NCI-H1105 (cell line): ENCODE measurements at places on chromosomes 2 and 18.

DNA sequence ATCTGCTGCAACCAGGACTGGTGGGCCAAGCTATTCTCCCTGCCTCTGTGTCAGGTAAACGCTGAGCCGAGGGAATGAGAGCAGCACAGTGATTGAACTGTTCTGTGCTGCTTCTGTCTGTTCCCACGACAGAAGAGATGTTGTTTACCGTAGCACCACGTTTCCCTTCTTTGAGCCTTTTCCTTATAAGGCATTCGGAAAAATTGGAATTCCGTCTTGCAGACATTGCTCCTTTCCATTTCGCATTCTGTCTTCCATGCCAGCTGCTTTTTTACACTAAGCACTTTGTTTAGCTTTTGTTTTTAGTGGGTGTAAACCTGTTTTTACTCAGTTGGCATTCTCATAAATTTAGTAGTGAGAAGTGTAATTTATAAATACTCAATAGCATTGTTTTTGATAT, 103.1 kb downstream of the ZNF236 start:
- DNase-seq = no peak

DNA sequence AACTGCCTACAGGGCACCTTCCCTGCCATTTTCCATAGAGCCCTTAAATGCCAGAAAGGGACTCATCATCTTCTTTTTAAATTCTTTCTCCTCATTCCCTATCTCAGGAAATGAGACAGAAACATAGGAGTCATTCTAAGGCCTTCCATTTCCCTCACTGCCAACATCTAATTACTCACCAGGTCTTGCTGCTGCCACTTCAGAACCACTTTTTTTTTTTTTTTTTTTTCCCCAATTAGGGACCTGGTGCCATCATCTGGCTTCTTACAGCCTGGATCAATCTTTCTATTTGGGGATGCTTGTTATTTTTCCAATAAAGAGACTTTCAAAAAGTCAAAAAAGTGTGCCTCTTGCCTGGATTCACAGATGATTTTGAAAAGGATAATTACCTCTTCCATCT, 373.4 kb downstream of the LPIN1 start:
- no peak for DNase-seq

DNA sequence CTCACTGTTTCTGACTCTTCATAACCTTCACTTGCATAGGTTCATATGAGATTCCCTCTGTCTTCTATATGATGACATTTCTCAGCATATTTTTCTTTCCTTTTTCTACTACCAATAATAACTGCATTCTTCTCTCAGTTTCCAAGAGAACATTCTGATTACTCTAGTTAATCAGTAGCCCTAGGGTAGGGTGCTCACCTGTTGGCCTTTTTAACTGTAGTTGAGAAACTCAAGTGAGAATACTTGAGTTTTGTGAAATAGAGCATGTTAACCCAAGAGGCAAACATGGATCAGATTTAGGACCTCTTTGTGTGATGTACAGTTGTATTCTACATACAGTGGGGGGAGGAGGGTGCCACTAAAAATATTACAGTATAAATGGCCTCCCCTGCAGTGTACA, 308.0 kb downstream of the CMPK2 start:
- no peak for DNase-seq

DNA sequence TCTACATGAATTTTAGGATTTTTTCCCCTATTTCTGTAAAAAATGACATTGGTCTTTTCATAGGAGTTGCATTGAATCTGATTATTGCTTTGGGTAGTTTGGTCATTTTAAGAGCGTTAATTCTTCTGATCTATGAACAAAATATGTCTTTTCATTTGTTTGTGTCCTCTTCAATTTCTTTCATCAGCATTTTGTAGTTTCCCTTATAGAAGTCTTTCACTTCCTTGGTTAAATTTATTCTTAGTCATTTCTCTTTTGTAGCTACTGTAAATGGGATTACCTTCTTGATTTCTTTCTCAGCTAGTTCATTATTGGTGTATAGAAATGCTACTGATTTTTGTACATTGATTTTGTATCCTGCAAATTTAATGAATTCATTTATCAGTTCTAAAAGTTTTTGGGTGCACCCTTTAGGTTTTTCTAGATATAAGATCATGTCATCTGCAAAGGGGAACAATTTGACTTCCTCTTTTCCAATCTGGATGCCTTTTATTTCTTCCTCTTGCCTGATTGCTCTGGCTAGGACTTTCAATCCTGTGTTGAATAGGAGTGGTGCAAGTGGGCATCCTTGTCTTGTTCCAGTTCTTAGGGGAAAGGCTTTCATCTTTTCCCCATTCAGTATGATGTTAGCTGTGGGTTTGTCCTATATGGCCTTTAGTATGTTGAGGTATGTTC, 36.6 kb upstream of the AAK1 start:
- no peak for DNase-seq

- no peak for DNase-seq
These were observed 138.9 kb upstream of the DCC start for GRCh38 chr18:52200921-52201663.

- DNase-seq = no peak
These were observed 35.2 kb upstream of the CDH19 start for GRCh38 chr18:66638856-66639629.

- DNase-seq = no peak
These were observed 268.1 kb downstream of the NDUFA10 start for GRCh38 chr2:239756790-239757760.

DNA sequence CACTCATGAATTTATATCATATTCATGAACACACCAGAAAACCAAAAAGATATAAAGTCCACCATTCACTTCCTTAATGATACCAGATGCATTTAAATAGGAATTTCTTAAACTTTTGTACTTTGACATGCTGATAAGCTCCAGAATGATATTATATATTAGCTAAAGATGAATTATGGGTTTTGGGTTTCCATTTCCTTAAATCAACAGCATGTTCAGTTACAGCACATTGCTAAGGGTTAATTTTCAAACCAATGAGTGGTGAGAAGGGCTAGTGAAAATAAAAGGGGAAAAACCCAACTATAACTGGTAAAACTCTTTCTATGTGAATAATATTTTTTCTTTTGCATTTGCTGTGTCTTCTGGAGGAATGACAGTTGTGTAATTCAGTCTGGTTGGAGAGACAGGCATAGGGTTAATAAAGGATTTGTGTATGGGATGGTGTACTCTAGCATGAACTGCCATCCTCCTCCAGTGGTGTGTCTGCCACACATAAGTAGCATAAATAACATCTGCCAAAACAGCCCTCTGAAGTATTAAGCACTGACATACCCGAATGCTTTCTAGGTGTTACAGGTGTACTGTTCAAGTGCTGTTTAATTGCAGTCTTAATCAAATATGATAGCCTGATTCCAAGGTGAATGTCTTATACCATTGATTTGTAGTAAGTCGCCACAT, 19.3 kb upstream of the CPS1 start:
- no peak for DNase-seq

- DNase-seq = peak; percentile 53
These were observed 6.6 kb downstream of the SH3RF3 start for GRCh38 chr2:109135359-109136197.

- DNase-seq = peak; percentile 8
These were observed 12.5 kb downstream of the TACR1 start for GRCh38 chr2:75186821-75187220.

GRCh38 chr2:236214376-236214995, 46.3 kb upstream of the GBX2 start:
- no peak for DNase-seq

- no peak for DNase-seq
These were observed 15.7 kb downstream of the KLHL29 start for GRCh38 chr2:23400703-23401102.

DNA sequence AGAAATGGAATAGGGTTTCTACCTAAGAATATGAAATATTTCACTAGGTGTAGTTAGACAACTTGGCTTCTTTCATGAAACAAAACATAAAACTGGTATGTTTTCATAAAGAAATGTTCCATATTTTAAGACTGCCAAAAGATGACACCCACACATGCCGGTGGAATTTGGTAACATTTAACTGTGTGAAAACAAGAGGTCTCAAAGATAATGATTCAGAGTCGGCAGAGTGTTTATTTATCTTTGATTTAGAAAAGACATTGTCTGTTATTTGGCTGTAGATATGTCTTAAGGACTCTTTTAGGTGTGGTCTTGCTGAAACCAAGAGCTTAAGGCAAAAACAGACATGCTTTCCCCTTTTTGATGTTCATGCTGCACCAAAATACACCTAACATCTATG, 63.5 kb upstream of the FN1 start:
- no peak for DNase-seq

- DNase-seq = no peak
These were observed 5.6 kb downstream of the PLCL1 start for GRCh38 chr2:197810016-197810415.

- DNase-seq = no peak
These were observed 31.4 kb upstream of the RHOB start for GRCh38 chr2:20415511-20415918.

- DNase-seq = no peak
These were observed 66.5 kb upstream of the CABLES1 start for GRCh38 chr18:23068570-23069310.

DNA sequence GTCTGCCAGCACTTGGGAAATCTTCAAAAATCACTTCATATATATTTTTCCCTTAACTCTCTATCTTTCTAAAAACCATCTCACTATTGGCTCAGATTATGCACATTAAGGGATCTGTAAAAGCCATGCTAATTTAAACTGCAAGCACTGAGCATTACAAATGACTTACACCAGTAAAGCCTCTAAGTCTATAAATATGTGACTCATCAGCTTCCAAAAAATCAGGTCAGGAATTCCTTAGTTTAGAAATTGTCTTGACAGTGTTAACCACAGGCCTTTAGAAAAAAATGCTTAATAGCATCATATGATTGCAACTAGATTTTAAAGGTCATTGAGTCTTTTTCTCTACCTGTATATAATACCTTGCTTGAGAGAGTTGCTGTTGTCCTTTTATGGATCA, 1113.6 kb upstream of the PIK3C3 start:
- no peak for DNase-seq
